Cerebellum (tissue), 4 donors: ENCODE measurements at places on chromosomes 3 and 15.

- no peak for DNase-seq
Observed at GRCh38 chr3:17302170-17302569, 417.4 kb downstream of the PLCL2 start.

- DNase-seq = no peak
Observed at GRCh38 chr3:72666447-72666755, 181.8 kb downstream of the SHQ1 start.

GRCh38 chr3:99858469-99858868 is 40.8 kb downstream of the CMSS1 start:
- no peak for DNase-seq

GRCh38 chr3:127064391-127065137 is 81.6 kb downstream of the PLXNA1 start:
- no peak for DNase-seq

- DNase-seq = no peak
Observed at GRCh38 chr3:64667138-64667537, 20.7 kb downstream of the ADAMTS9 start.

- DNase-seq = no peak
Observed at GRCh38 chr15:72902919-72903260, 119.3 kb upstream of the ADPGK start.

- DNase-seq = no peak
Observed at GRCh38 chr3:129994883-129995559, 20.5 kb downstream of the TRH start.

DNA sequence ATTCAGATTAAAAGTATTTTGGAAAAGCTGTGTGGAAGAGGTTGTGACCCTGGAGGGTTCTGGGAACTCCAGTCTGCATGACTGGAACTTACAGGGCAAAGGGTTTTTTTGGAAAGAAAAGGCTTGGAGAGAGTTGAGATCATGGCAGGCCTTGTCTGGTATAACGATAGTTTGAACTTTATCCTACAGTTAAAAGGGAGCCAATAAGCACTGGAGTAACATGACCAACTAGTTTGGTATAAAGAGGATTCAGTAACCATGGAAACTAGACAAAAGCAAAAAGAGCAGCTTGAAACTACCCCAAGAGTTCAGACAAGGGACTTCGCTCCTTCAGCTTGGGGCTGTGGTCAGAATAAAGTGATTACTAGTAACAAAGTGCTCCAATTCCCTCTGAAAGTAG is 151.2 kb upstream of the TMCO5A start:
- DNase-seq = no peak

GRCh38 chr3:161371441-161372320 is at the start of gene SPTSSB:
Gene SPTSSB, minus strand, starts transcription at chr3:161371517. Its CDS starts 25,194 bp downstream, at chr3:161346323.
- peak; percentile 66 for DNase-seq

- DNase-seq = no peak
Observed at GRCh38 chr15:61890106-61890505, 170.1 kb downstream of the VPS13C start.

DNA sequence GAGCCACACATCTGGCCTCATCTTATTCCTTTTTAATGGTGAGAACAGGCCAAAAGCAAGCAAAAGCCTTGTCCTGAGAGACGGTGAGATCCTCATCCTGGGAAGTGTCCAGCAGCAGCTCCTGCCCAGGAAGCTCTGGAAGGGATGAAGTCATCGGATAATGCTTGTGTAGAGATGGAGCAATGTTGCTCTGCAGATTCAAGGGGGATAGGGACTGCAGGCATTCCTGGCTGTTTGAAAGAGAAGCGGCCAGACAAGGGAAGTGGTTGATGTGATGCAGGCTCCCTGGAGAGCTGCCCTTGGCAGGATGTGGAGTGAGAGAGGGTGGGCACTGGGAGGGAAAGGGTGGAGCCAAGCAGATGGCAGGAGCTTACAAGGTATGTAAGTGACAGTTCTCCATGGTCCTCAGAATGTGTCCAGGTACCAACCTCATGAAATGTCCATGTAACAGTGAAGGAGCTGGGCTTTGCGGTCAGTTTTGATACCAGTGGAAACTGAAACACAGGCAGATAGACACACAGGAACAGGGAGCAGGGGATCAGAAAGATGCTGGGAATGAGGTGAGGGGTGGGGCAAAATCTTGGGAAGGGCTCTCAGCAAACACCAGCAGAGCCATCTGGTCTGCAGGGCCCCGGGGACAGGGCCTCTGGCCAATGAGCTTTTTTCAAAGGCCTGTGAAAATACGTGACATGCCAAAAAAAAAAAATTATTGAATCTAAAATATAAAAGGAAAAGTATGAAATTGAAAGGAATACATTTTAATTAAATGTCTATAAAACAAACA is 32.2 kb upstream of the LACTB start:
- peak; percentile 45 for DNase-seq

DNA sequence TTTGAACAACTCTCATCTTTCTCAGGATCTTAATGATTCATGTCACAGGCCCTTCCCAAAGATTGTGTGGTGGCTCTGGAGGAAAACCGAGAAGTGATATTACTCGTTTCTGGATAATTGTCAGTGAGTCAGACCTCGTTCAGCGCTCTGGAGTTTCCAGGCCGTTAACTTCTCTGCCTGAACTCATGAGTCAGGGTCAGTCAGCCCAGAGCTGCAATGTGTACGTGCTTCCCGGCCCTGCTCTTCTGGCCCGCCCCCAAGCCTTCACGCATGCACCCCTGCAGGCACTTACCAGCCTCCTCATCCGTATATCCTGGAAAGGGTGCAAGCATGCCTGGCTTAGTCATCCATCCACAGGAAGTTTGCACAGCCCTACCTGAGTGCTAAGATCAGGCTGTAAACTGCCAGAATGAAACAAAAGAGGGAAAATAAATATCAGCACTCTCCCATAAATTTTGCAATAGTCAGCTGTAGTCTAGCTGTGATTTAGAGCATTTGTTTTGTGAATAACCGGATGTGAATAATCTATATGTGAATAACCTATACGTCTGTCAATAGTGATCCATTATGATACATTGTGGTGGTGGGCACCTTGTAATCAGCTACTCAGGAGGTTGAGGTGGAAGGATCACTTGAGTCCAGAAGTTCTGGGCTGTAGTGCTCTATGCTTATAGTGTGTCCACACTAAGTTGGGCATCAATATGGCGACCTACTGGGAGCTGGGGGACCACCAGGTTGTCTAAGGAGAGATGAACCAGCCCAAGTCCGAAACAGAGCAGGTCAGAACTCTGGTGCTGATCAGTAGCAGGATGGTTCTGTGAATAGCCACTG is 35.3 kb upstream of the SEMA4B start:
- DNase-seq = no peak

GRCh38 chr15:79881668-79882067 is 15.1 kb downstream of the MTHFS start:
- no peak for DNase-seq

GRCh38 chr15:38795471-38796245 is 231.0 kb upstream of the RASGRP1 start:
- DNase-seq = no peak

GRCh38 chr3:171825222-171825828 is 15.0 kb upstream of the PLD1 start:
- no peak for DNase-seq

DNA sequence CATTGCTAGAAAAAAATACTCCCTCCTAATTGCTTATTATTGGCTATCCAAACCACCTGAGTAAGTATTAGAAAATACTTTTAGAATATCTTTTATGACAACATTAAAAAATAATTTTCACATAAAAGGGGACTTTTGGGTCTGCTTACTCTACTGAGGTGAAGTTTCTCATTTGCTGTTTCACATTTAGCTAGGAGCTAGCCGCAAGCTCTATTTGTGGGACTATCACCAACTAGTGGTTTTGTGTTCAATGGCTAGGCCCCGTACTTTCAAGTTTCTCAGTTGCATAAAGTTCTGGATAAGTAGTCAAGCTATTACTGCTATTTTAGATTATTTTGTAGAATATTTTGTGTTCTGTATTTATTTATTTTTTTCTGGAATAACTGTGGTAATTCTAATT is 244.2 kb upstream of the SLITRK3 start:
- DNase-seq = no peak

- no peak for DNase-seq
Observed at GRCh38 chr3:75272691-75273090, 391.4 kb upstream of the FRG2C start.

DNA sequence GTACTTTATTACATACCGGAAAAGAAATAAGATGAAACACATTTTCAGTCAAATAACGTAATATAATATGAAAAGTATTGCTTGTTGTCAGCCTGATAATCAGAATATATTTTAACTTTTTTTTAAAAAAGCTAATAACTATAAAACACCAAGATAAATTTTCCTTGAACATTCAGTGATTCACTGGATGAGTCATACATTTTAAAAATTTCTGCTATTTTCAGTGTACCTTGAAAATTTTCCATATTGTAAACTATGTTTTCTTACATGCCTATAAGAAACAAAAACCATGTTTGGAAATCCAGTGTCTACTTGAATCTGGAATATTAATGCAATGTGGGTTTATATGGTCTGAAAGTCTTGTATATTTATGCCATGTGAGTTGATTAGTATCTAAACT is 36.3 kb upstream of the MEIS2 start:
- DNase-seq = no peak

GRCh38 chr3:155912579-155913190 is 42.2 kb downstream of the GMPS start:
- DNase-seq = no peak

DNA sequence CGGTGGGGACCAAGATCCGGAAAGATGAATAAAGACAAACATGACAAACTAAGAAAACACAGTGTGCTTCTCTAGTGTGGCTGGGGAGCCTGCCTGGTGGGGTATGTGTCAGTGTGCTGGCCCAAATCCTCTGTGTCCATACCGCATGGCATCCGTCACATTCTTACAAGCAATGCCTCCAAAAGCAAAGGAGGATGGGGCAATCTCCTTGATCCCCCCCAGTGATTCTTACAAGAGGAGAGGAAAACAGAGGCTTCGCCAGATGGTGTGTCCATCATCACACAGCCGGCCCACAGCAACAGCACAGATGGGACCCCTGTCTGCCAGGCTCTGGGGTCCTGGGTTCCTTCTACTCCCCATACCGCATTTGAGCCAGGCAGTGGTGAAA is 558 bp upstream of the IL17RC start:
- no peak for DNase-seq

DNA sequence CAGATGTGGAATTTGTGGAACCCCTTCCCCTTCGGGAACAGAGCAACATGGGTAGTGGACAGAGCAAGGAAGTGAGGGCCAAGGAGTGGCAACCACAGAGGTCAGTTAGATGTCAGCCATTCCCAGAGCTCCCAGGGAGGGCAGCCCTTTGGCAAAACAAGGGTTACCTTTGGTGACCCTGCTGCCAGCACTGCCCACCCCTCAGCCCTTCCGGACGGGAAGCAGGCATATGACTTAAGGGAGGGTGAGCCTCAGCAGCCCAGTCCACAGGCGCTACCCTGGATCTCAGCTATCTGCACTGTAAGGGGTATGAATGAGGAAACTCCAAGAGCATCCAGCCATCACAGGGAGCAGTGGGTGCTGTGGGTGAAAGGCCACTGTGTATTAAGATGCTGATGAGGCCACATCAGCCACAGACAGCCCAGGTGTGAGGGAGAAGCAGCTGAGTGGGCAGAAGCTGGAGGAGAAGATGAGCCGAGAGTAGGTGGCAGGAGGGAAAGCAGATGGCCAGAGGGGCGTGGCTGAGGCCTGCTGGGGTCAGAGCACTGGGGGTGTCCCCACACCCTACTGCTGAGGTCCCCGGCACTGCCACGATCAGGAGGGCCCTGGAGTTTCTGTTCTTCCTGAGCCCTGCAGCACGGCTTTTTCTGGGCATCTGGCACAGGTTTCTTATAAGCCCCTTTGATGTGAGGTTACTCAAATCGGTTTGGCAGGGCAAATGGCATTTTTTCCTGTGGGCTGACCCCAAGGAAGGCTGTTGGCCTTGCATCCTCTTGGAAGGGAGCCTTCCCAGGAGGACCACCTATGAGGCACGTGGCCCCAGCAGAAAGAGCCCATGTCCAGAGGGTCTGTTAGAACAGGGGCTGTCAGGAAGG is 6.2 kb downstream of the PLA2G4D start:
- DNase-seq = no peak

- no peak for DNase-seq
Observed at GRCh38 chr3:57855281-57855680, 99.2 kb downstream of the SLMAP start.

GRCh38 chr3:10090179-10090578 is 17.9 kb downstream of the FANCD2OS start:
- DNase-seq = no peak

- DNase-seq = no peak
Observed at GRCh38 chr15:37794947-37795346, 139.5 kb upstream of the TMCO5A start.

- no peak for DNase-seq
Observed at GRCh38 chr15:29589975-29590374, 232.3 kb downstream of the TJP1 start.

- DNase-seq = no peak
Observed at GRCh38 chr3:163878396-163878795, 1199.9 kb downstream of the SI start.

- no peak for DNase-seq
Observed at GRCh38 chr3:190306513-190307163, 15.6 kb downstream of the CLDN1 start.

- no peak for DNase-seq
Observed at GRCh38 chr15:70086636-70087035, 11.1 kb downstream of the TLE3 start.

DNA sequence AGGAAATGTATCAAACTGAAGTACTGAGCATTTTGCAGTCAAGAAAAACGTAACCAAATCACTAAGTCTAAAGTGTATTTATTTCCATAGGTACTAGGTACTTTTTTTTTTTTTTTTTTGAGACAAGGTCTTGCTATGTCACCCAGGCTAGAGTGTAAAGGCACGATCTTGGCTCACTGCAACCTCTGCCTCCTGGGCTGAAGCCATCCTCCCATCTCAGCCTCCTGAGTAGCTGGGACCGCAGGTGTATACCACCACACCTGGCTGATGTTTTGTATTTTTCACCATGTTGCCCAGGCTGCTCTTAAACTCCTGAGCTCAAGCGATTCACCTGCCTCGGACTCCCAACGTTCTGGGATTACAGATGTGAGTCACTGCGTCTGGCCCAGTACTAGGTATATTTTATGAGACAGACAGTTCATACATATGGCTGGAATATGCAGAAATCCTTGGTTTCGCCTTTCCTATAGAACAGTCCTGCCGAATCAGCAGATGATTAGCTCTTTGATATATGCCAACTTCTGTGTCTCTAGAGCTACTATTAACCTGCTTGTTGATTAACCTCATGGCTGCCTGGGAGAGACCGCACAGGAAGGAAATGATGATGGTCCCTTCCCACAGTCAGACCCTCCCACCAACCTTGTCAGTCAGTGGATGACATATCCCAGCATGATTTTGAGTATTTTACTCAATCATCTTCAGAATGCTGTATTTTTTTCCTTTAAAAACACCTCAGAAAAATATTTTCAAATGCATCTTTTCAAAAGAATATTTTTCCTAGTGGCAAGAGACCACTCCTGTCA is 32.3 kb downstream of the TMOD3 start:
- no peak for DNase-seq

GRCh38 chr3:30614373-30614772 is 8.0 kb downstream of the TGFBR2 start:
- DNase-seq = no peak

GRCh38 chr3:141380987-141381386 is 12.7 kb downstream of the ZBTB38 start:
- DNase-seq = no peak
